ENCODE measurements at places on chromosomes 7 and 10.

DNA sequence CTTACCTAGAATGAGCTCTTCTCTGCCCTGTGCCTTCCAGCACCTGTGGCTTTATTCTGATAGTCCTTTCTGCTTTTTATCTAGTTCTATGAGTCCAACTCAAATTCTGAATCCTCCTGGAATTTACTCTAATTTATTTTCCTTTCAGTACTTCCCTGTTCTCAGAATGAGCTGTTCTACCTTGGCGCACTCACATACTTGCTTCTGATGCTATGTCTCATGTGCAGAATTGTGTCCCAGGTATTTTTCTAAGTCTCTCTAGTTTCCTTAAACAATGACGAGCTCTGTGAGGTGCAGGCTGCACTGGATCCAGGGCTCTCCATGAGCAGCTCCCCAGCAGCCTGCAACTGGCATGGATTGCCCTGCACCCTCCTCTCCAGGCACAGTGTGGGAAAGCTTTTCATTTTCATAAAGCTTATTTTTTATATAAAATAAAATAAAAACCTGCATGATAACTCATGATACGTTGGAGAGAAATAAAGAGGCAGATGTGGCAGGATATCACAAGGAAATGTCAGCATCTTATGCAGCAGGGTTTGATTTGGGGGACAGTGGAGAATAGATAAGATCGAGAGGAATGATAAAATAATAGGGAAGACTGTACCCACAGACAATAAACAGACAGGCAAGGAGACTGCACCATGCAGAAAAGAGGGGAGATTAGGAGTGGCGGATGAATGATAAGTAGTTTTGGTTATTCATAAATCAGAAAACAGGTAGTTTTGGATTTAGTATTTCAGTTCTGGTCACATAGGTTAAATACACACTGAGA lies 258.2 kb upstream of the POM121L12 start:
- H3K36me3 ChIP-seq: no peaks in the 10 kb centered on the region
- H3K27me3 ChIP-seq: no peaks in the 10 kb centered on the region
- no peaks in the 10 kb centered on the region for H3K4me1 ChIP-seq
- DNase-seq: no peak

DNA sequence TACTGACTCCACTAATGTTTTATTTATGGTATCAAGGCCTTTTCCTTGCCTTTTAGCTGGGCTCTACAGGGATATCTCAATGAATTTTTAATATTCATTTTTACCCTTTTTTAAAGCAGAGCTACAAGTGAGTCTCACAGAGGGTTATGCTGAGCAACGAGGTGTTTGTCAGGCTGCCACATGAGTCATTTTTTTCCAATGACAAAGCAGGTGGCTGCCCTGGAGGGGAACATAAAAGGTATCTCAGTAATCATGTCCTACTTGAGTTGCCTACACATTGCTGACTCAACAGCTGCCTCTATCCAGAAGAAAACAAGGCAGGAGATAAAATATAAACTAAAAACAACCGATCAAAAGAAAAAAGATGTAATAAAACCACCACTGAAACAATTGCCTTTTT lies 1004.9 kb upstream of the POT1 start:
- no peak for DNase-seq
- no peak overlapping the region for H3K27ac ChIP-seq
- no peaks in the 10 kb centered on the region for H3K27me3 ChIP-seq
- H3K36me3 ChIP-seq: no peaks in the 10 kb centered on the region
- no peak overlapping the region for H3K4me3 ChIP-seq

- H3K27ac ChIP-seq: no peak overlapping the region
These were observed 44.7 kb downstream of the AVL9 start for GRCh38 chr7:32539919-32540531.

DNA sequence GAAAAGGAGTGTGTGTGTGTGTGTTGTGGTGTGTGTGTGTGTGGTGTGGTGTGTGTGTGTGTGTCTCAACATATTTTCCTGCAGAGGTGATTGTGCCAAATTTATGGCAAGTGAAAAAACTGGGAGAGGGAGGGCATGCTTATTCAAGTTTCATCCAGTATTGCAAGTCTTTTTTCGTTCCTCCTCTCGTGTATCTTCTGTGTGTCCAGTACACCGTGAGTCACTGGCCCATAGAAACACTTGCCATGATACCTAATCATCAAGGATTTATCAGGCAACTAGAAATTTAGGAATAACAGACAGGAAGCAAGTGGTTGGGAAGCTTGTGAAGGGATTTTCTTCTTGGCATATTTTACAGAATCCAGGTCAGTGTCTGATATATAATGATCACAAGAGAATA lies 820.5 kb downstream of the GATA3 start:
- no peak for DNase-seq
- no peaks in the 10 kb centered on the region for H3K27me3 ChIP-seq
- no peak overlapping the region for H3K4me3 ChIP-seq
- no peak overlapping the region for H3K27ac ChIP-seq
- H3K36me3 ChIP-seq: no peaks in the 10 kb centered on the region

DNA sequence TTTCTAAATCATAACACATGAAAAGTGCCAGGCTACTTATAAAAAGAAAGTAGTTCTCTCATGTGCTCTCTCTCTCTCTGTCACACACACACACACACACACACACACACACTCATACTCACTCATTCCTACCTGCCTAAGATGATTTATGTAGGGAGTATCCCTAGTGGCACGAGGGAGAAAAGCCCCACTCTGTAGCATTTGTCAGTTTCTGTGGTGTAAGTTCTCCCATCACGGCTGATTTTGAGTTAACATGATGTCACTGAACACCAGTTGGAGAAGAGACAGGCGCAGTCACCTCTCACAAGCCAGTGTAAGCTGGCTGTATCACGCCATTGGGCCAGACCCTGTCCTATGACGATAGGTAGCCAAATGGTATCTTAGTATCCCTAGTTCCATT lies 395.4 kb downstream of the SFMBT2 start:
- no peaks in the 10 kb centered on the region for H3K4me1 ChIP-seq
- no peak overlapping the region for H3K27ac ChIP-seq
- DNase-seq: no peak
- no peaks in the 10 kb centered on the region for H3K27me3 ChIP-seq
- H3K36me3 ChIP-seq: no peaks in the 10 kb centered on the region
- no peak overlapping the region for H3K4me3 ChIP-seq

DNA sequence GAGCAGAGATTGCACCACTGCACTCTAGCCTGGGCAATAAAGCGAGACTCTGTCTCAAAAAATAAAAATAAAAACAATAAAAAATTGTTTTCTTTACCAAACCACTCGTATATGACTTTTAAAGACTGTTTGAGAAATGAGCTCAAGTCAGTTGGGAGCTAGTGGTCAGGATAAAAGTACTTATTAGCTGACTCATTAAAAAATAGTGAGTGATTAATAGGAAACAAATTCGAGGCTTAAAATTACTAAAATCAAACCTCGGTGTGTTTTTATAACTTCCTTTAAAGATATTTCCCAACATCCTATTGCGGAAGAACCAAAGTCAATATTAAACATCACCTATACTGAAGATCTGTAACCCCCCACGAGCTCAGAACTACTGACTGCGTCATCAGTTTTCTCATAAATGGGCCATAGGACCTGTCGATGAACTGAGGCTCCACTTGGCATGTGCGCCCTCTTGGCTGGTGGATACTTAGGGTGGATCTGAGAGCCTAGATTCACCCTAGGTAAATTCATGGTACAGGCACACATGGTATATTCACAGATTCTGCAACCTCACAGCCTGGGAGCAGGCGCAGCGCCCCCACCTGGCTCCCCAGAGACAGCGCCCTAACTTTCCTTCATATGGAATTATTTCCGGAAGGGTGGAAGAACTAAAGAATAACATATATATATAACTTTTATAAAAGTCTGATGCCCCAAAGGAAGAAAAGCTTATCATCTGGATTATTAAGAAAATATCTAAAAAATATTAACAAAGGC lies 9.2 kb downstream of the MKI67 start:
- DNase-seq: no peak
- H3K4me3 ChIP-seq: no peak overlapping the region
- peaks cover 66% of the 10 kb centered on the region for H3K36me3 ChIP-seq
- peaks cover 12% of the 10 kb centered on the region for H3K4me1 ChIP-seq
- no peak overlapping the region for H3K27ac ChIP-seq

GRCh38 chr7:1024876-1025742 lies 19.2 kb upstream of the GPR146 start:
- peak overlapping the region; percentile 62 for H3K4me3 ChIP-seq
- H3K27me3 ChIP-seq: no peaks in the 10 kb centered on the region
- no peak for DNase-seq
- no peaks in the 10 kb centered on the region for H3K36me3 ChIP-seq

DNA sequence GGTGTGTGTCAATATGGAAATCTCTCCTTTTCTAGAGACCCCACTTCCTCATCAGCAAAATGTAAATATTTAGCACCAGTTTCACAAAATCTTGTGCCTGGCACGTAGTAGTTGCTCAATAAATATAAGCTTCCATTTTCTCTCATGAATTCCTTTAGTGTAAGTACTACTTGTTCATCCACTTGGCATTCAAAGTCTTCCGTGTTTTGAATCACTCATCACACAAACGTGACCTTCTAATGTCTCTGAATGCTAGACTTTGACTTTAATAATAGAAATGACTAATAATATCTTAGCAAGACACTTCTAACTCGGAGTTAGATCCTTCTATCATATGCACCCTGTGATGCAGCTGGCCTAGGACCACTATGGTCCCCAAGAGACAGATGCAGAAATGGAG lies 168.7 kb upstream of the ZNF32 start:
- peaks cover 30% of the 10 kb centered on the region for H3K4me1 ChIP-seq
- H3K4me3 ChIP-seq: no peak overlapping the region
- no peak overlapping the region for H3K27ac ChIP-seq
- DNase-seq: no peak
- H3K36me3 ChIP-seq: no peaks in the 10 kb centered on the region

GRCh38 chr7:29435167-29435566 lies 128.5 kb upstream of the PRR15 start:
- H3K4me3 ChIP-seq: no peak overlapping the region
- no peak overlapping the region for H3K27ac ChIP-seq
- DNase-seq: no peak
- no peaks in the 10 kb centered on the region for H3K27me3 ChIP-seq

- no peak overlapping the region for H3K27ac ChIP-seq
- no peaks in the 10 kb centered on the region for H3K36me3 ChIP-seq
- H3K4me1 ChIP-seq: no peaks in the 10 kb centered on the region
- no peaks in the 10 kb centered on the region for H3K27me3 ChIP-seq
These were observed 164.7 kb downstream of the ACTR3B start for GRCh38 chr7:152924238-152924637.

- no peak overlapping the region for H3K4me3 ChIP-seq
- H3K36me3 ChIP-seq: no peaks in the 10 kb centered on the region
- no peak overlapping the region for H3K27ac ChIP-seq
- no peaks in the 10 kb centered on the region for H3K27me3 ChIP-seq
These were observed 217.9 kb downstream of the ADAM12 start for GRCh38 chr10:126170371-126170770.

- no peak overlapping the region for H3K27ac ChIP-seq
- H3K4me1 ChIP-seq: no peaks in the 10 kb centered on the region
- no peak overlapping the region for H3K4me3 ChIP-seq
These were observed 58.1 kb downstream of the PRTFDC1 start for GRCh38 chr10:24894309-24894708.

DNA sequence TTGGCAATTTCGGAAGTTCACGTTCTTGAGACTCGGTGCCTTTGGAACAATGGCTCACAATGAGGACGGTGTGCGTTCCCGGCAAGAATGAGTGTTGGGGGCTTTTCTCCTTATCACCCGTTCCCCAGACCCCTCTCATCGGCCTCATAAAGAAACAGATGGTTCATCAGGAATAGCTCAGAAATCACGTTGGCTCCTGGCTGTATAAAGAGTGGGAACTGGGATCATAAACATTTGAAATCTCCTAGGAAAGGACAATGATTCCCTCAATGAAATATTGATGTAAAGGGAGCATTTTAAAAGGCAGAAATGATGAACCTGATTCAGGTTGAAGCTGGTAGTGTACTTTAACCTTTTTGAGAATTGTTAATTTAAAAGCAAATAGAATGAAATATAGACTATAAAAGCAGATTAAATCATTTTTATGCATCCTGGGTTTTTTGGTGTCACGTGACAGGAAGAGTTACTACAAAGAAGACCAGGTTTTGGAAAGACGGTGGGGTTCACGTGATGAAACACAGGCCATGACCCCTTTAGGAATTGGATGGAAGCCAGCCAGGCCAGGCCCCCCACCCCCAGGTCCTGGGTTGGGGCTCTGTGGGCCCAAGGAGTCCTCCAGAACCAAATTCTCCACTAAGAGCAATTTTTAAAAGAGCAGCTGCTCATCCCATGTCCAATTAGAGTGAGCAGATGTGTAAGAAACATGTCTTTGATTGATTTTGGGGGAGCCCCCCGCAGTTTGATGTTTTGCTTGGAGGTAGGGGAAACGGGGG lies 63.0 kb downstream of the CUX1 start:
- no peak overlapping the region for H3K4me3 ChIP-seq
- no peak for DNase-seq
- no peaks in the 10 kb centered on the region for H3K36me3 ChIP-seq
- H3K27me3 ChIP-seq: no peaks in the 10 kb centered on the region
